Effector memory CD8-positive, alpha-beta T cell (primary cell): ENCODE measurements at places on chromosomes 5 and 9.

DNA sequence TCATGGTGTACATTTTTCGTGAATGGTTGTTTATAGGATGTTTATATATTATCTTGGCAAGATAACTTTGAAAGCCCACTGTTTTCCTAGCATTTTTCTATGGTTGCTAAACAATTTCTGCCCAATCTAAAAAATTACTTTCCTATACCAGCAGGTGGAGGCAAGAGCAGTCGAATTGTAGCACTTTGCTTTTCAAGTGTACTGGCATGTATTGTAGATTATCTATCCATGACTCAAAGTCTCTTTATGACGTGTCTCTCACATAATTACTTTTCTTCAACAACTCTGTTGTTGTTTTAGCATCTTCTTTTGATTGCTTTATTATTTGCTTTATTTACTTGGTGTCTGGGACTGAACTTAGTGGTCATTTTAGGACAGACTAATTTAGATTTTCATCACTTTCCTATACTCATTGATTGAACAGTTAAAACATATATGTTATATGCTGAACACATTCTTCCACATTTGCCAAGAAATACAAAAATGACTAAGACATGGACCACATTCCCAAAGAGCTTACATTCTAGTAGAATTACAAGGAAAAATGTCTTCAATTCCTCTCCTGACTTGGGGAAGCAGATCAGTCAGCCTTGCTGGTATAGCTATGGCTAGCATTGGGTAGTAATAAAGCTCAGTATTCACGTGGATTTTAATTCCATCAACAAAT is 20.7 kb downstream of the NLN start:
- no peak overlapping the region for H3K4me3 ChIP-seq
- no peak for DNase-seq
- no peaks in the 10 kb centered on the region for H3K36me3 ChIP-seq
- no peak overlapping the region for H3K27ac ChIP-seq

GRCh38 chr9:19127871-19128500 is 694 bp upstream of the PLIN2 start:
- DNase-seq: peak; percentile 9
- peak overlapping the region; percentile 89 for H3K4me3 ChIP-seq
- H3K27ac ChIP-seq: peak overlapping the region; percentile 96
- H3K27me3 ChIP-seq: no peaks in the 10 kb centered on the region

DNA sequence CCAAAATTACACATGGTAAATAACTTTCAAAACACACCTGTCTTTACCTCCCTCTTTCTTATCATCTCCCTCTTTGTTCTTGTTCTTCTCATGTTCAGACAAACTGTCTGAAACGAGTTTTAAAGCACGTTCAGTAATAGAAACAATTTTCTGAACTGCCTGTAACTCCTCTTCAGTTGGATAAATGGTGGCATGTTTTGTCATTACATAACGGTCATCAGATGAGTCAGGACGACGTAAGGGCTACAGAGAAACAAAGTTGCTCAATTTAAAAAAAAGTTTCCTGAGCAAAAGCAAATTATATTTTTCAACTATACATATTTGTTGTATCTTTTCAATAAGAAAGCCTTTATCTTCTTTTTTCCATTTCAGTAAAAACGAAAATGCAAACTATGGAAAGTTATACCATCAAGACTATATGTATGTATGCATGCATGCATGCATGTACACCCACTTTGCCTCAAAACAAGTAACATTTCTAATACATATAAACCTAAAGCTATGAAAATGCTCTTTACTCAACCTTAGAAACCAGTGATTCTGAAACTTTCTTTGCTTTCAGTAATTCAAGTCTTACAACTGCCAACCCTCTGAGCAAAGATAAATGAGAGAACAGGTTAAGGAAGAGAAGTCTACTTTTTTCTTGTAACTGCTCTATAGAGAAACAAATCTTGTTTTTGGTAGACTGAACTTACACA is 56.0 kb downstream of the ZFR start:
- no peak overlapping the region for H3K4me3 ChIP-seq
- H3K4me1 ChIP-seq: no peaks in the 10 kb centered on the region
- no peaks in the 10 kb centered on the region for H3K27me3 ChIP-seq
- H3K36me3 ChIP-seq: peaks cover 74% of the 10 kb centered on the region
- no peak overlapping the region for H3K27ac ChIP-seq

- no peak overlapping the region for H3K27ac ChIP-seq
- H3K4me3 ChIP-seq: no peak overlapping the region
- H3K36me3 ChIP-seq: no peaks in the 10 kb centered on the region
- H3K27me3 ChIP-seq: peaks cover 12% of the 10 kb centered on the region
Observed at GRCh38 chr9:135404451-135405144, 75.0 kb upstream of the PPP1R26 start.

DNA sequence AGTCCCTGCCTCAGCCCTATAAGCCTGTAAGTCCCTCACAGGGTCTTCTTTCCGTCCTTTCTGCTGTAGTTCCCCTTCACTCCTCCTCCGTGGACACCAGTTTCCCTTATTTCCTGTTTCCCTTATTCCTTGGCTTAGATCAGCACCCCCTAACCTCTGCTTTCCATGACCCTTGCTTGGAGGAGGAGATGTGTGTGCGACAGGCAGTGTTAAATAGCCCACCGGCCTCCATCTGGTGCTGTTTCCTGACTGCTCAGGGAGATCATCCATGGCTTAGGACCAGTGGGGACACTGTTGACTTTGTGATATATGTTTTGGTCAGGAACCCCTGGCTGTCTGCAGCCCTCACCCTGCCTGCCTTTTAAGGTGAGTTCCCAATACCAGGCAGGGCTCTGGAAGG is 34.1 kb upstream of the PSD2 start:
- H3K4me3 ChIP-seq: no peak overlapping the region
- H3K4me1 ChIP-seq: peaks cover 18% of the 10 kb centered on the region
- no peaks in the 10 kb centered on the region for H3K36me3 ChIP-seq
- peaks cover 48% of the 10 kb centered on the region for H3K27me3 ChIP-seq
- peak overlapping the region; percentile 11 for H3K27ac ChIP-seq

GRCh38 chr5:80502800-80503199 is 14.9 kb downstream of the FAM151B start:
- H3K4me3 ChIP-seq: no peak overlapping the region
- peaks cover 4% of the 10 kb centered on the region for H3K36me3 ChIP-seq
- no peak overlapping the region for H3K27ac ChIP-seq
- H3K4me1 ChIP-seq: no peaks in the 10 kb centered on the region

- no peak for DNase-seq
- no peaks in the 10 kb centered on the region for H3K4me1 ChIP-seq
- H3K27ac ChIP-seq: no peak overlapping the region
Observed at GRCh38 chr5:89117124-89117644, 234.2 kb upstream of the MEF2C start.

GRCh38 chr9:87278971-87279733 is 218.5 kb upstream of the DAPK1 start:
- H3K27me3 ChIP-seq: peaks cover 28% of the 10 kb centered on the region
- H3K36me3 ChIP-seq: peaks cover 4% of the 10 kb centered on the region
- peaks cover 50% of the 10 kb centered on the region for H3K4me1 ChIP-seq
- no peak overlapping the region for H3K27ac ChIP-seq
- no peak overlapping the region for H3K4me3 ChIP-seq
- DNase-seq: no peak

DNA sequence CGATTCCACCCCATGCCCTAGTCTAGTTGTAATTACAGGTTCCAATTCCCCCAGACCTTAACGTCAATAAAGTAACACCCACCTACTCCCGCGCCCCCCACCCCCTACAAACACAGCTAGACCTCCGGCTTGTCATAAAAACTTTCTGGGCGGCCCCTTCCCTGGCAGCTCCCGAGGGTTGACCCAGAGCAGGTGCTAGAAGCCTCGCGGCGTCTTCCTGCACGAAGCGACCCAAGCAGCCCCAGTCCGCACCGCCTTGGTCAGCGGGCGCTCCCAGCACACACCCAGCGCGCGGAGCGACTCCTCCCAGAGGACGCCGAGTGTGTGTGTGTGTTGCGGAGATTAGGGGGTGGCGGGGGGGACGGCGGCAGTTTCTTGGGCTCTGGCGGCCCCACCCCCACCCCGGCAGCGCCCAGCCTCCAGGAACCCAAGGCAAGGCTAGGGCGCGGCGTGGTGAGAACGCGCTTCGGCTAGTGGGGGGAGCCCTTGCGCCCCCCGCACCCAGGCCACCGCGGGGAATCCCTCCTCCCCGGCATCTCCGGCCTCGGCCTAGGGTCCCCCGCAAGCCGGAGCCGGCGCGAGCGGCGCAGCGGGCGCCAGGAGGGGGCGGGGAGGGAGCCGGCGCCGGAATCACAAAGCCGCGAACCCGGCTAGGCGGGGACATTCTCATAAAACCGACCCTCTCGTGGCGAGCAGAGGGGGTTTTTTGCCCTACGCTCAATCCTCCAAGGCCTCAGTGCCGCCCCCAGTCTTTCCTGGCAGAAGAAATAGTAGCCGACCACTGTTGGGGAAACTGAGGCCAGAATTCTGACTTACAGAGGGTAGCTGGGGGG is 2.2 kb downstream of the PCDH1 start:
- peak; percentile 14 for DNase-seq
- peak overlapping the region; percentile 62 for H3K4me3 ChIP-seq
- no peak overlapping the region for H3K27ac ChIP-seq

DNA sequence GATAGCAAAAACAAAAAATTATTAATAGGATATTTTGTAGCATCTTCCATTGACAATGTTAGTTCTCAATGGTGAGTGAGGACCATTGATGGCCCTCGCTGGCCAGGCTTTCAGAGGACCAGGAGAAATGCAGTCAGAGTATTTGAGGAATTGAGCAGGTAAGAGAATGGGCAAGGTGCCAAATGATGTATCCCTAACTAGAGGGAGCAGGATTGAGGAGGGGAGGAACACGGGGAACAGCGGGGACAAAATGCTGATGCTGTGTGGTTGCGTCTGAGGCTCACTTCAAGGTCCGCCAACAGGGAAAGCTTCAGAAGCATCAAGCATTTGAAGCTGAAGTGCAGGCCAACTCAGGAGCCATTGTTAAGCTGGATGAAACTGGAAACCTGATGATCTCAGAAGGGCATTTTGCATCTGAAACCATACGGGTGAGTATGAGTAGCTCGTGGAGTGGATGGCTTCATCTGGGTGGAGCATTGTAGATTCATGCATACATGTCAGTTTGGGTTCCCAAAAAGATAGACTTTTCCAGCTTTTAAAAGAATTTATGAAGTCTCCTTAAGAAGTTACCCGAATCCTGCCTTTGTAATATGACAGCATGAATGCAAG is 16.2 kb downstream of the SPTAN1 start:
- no peaks in the 10 kb centered on the region for H3K27me3 ChIP-seq
- H3K36me3 ChIP-seq: peaks cover 69% of the 10 kb centered on the region
- H3K4me3 ChIP-seq: no peak overlapping the region
- H3K27ac ChIP-seq: peak overlapping the region; percentile 55
- DNase-seq: no peak
- H3K4me1 ChIP-seq: peaks cover 29% of the 10 kb centered on the region

DNA sequence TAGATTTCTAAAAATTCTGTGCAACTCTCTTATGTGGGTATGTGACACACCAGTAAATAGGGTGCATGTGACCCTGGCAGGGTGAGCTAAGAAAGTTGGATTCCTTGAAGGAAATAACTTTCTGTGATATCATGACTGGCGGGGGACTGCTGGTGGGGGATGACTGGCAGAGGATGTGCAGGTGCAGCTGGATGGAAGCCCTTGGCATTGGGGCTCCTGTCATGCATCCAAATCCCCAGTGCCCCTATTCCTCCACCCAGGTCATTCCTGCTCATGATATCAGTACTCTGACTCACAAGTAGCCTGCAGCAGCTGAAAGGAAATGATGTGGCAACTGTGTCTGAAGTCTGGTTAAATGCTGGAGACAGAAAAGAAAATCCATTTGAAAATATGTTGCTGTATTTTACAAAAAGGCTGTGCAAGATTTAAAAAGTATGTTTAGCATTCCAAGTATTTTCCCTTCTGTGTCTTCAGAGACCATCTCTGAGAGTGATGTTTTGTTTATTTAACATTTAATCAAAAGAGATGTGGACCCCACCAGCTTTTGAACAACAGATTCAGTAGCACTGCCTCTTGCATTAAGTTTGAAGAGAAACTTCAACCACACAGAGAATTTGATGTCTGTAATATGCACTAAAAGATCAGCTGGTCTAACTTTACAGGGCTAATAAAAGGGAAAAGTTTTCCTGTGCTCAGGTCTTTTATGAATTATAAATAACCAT is 17.9 kb upstream of the ZSWIM6 start:
- no peaks in the 10 kb centered on the region for H3K36me3 ChIP-seq
- H3K4me3 ChIP-seq: no peak overlapping the region
- DNase-seq: no peak
- H3K27me3 ChIP-seq: peaks cover 33% of the 10 kb centered on the region

DNA sequence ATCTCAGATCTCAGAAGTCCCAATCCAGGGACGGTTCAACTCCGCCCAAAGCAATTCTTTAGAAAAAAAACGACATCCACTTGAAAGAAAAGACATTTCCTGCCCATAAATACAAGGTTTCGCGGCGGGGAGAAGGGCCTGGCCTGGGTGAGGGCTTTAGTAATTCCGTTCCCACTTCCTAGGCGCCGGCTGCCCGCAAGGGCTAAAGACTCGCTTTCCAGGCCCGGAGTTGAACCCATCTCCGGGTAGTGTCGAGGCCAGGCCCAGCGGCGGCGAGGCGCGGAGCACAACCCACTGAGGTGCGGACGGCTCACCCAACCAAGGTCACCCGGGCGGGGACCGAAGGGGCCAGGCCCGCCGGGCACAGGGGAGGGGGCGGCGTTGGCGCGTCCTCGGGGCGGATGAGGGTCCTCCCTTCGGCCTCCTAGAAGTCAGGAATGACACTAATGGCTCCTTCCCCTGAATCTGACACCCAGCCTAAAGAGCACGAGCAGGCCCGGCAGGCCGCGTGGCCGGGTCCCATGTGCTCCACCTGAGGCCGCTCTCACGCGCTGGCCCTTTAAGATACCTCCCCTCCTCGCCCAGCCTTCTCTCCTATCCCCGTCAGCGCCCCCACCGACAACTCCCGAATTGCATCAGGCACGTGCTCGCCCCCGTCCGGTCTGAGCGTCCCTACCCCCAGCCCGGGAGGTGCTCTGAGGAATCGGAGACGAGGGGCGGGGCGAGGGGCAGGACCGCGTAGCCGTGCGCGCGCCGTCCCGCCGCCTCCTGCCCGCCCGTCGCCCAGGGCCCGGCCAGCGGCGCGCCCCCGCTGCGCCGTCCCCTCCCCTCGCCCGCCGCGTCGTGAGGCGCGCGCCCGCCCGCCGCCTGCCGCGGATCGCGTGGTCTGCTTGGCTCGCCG is 467 bp upstream of the LARP1 start:
- peaks cover 37% of the 10 kb centered on the region for H3K4me1 ChIP-seq
- H3K4me3 ChIP-seq: peak overlapping the region; percentile 75
- DNase-seq: peak; percentile 100

DNA sequence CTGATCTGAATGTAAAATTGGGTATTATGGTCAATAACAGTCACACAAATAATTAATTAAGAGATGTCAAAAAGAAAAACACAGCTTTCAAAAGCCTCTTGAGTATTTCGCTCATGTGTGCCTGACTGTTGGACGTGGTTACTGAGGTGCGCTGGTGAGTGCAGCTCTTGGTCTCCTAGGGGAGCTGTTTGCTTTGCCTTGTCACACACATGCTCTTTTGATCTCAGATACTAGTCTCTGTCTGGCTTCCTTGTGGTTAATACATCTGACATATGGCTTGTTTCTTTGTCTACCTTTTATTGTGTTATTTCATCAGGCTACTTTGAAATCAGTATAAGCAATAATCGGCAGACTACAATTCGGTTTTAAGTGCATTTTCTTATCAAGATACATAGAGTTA is 51.5 kb downstream of the PCSK1 start:
- H3K4me3 ChIP-seq: no peak overlapping the region
- H3K36me3 ChIP-seq: no peaks in the 10 kb centered on the region
- H3K27ac ChIP-seq: no peak overlapping the region
- H3K4me1 ChIP-seq: no peaks in the 10 kb centered on the region

GRCh38 chr5:58927181-58927580 is 344.3 kb downstream of the RAB3C start:
- H3K27me3 ChIP-seq: peaks cover 34% of the 10 kb centered on the region
- no peak for DNase-seq
- H3K4me3 ChIP-seq: no peak overlapping the region
- H3K27ac ChIP-seq: no peak overlapping the region
- H3K36me3 ChIP-seq: no peaks in the 10 kb centered on the region
